ENCODE measurements at places on chromosomes 1 and 21.

DNA sequence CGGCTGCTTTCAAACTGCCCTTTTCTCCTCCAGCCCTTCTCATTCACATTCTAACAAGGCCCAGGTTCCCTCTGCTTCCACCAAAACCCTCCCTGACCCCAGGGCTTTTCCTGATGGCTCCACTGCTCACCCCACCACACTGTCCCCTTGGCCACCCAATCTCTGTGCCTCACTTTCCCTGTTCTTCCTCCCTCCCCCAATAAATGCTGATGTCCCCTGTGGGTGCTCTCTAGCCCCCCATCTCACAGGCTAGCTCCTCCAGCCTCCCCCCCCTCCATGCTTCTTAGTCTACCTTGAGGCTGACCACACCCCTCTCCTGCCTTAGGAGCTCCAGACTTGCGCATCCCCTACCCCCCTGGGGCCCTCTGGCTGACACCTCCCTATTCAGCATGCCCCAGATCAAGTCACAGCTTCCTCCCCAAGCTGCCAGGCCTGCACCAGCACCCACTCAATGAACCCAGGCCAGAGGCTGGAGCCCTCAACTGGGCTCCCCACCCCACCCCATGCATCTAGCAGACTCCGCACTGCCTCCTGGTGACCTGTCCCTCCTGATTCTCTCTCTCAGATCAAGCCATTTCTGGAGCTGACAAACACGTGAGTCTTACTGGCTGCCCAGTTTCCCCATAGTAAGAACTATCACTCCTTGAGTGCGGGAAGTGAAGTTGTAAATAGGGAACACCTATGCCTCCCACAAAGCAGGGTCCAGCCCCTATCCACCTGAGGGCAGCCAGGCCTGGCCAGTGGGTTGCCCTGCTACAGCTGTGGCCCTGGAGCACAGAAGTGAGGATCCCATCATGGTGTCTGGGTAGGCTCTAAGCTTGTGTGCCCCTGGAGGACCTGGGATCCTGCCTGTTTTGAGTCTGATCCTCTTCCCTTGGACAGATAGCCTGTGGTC is 117.9 kb downstream of the DMRTB1 start:
- DNase-seq = no peak

DNA sequence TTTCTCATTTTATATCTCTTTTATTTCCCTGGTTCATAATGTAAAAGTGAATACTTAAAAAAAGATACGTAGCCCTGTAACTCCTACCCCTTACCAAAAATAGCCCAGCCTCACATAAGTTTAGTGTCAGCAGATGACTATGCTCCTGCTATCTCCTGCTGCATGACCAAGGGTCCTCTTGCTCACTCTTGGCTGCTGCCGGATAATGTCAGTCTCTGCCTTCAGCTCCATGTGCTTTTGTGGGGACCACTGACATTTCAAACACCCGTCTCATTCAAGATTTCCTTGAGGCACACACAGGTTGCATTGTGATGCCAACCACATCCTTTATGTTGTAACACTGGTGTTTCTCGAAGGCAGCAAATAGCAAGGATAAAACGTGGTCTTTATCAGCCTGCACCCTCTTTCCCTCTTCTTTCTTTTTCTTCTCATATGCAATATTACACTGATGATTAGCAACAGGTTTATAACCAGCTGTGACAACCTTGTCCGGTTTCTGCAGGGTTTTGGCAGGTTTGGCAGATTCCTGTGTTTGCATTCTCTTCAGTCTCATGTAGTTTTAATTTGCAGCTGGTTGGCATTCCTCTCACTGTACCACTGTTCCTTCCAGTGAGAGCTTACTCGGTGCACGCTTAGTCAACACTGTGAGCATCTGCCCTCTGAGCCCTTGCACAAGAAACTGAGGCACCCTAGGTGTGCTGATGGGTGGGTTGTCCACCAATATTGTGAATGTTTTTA is 62.2 kb downstream of the ZNF684 start:
- no peak for DNase-seq

GRCh38 chr1:222535455-222535854 is 12.4 kb downstream of the HHIPL2 start:
- no peak for DNase-seq

DNA sequence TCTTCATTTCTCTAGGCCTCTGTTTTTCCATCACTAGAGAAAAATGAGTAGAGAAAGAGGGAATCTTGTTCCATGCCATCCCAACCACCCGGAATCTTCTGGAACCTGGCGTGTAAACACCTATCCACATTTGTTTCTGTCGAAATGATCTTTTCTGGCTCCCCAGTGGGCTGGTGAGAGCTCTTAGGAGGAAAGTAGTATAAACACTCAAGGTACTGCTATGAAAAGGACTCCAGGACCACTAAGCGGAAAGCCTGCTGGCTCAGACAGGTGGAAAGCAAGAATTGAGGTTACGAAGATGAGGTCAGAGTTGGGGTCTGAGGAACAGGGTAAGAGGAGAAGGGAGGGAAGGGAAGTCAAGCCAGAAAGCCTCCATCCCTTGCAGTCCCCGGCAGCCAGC is 90.8 kb downstream of the PLXNA2 start:
- DNase-seq = no peak

DNA sequence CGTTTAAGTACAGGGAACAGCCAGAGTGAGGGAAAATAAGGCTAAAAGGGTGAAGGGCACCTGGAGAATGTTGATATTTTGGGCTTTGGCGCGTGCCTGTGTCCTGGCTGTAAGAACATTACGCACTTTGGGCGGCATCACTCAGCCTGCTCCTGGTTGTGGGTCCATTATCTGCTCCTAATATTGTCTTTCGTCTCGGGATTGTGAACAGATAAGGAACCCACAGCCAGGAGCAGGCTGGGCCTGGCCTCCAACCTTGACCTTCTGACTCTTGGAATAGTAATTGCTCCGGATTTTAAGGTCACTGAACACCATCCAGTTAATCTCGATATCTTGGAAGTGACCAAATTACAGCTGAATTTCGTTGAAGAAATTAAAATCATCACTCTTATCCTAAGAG is 61.9 kb downstream of the TCP10L start:
- no peak for DNase-seq

DNA sequence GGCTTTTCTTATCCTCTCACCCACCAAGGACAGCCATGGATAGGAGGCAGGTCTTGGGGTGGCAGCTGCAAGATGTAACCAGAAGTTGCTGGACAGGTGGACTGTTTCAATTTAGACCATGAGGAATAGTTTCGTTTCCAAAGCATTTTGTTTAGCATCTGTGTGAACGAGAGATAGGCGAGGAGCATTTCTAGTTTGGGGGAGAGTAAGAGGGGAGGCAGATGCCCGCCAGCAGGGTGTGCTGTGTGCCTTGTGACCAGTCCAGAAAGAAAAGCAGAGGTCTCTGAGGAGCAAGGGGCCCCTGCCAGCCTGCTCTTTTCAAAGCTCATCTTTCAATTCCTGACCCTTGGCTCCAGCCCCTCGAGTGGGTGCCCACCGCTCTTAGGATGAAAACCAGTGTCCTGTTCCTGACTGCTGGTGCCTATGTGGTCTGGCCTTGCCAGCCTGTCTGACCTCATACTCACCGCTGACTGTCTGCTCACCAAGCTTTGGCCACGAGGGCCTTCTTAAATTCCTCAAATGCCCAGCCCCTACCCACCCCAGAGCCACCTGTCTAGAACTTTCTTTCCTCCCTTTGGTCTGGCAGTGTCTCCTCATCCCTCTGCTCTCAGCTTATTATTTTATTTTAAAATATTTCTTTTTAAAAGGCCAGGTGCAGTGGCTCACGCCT is 8.5 kb downstream of the SERINC2 start:
- DNase-seq = no peak

GRCh38 chr1:76770979-76771378 is 96.3 kb upstream of the ST6GALNAC5 start:
- DNase-seq = no peak

GRCh38 chr1:2248854-2249558 is 20.9 kb downstream of the SKI start:
- no peak for DNase-seq

DNA sequence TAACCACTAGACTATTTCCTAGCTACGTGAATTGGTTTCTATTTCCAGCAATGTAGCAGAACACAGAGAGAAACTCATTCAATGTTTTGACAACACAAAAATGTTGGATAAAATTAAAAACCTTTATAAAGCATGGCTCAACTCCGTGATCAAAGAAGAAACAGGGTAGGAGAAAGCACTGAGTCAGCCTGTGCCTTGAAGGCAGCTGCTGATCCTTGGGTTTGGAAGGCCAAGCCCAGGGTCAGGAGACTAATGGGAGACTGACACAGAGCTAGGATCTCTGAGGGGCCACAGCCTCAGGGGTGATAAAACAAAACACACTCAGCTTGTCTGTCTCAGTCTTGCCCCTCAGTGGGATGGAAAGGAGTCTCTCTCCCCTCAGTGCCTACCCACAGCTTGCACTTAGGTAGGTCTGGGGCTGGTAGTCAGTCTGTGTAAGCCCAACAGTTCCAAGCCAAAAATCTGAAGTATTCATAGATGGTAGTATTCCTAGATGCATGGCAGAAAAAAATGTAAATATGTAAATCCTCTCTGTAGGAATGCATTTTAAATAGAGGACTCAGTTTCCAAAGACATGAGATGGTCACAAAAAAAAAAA is 53.3 kb downstream of the B3GALNT2 start:
- DNase-seq = no peak

GRCh38 chr1:38919130-38919529 is 22.5 kb downstream of the RHBDL2 start:
- no peak for DNase-seq

DNA sequence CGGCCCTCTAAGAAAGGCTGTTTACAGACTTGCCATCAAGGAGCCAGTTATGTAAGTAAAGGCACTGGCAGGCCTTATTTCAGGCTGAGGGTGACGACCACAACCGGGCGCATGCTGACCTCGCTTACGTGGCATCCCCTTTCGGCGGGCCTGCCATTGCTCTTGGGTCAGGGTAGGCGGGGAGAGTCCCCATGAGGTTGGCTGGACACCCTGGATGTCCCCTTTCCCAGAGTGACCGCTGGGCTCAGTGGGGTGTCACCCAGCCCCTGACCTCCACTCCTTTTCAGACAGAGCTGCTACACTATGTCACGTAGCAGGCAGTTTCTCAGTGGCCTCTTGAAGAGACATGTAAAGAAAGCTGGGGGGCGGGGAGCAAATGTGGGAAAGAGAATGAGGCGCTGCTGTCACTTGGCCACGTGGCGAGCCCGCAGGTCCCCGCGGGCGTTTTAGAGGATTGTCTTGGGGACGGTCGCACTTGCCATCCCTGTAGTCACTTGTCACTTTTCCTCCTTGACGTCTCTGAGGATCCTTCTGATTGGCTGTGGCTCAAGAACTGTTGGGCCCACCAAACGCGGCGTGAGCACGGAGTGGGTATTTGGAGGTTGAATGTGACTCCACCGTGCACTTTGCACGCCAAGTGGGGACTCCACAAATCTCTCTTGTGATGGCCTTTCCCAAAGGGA is 42.2 kb downstream of the SLC37A1 start:
- no peak for DNase-seq

Measured in activated T-helper 1 cell treated with anti-CD3 and anti-CD28 coated beads, Interleukin-2, amount 50 U/mL, for 16 hours (primary cell).